T-helper 17 cell (primary cell): ENCODE measurements at places on chromosomes 6 and 20.
A peak's percentile ranks its signal among the peaks of the same experiment; 100 is the strongest.

DNA sequence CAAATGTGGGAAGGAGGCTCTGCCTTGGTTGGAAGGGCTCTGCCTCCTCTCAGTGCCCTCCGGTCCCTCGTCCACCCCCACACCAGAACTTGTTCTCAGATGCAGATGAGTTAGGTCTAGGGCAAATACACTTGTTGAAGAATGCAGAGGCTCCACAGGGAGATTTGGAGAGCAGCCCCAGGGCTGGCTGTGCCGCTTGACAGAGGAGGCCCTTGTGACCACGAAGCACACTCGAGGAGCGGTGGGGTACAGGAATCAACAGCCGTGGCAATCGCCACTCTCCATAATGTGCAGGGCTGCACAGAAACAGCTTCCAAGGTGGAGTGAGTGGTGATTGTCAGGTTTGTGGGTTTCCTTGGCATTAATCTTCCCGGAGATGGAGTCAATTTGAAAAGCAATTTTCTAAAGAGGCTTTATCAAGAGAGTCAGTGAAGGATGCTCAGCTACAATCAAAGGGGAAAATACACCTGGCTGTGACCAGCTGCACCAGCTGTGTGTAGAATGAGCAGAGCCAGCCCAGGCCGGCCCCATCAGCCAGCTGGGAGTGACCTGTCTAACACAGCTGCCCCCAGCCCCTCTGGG is 59.5 kb downstream of the BFSP1 start:
- DNase-seq = no peak

GRCh38 chr6:43454290-43454695 is 1.1 kb downstream of the DLK2 start:
- peak; percentile 46 for DNase-seq

DNA sequence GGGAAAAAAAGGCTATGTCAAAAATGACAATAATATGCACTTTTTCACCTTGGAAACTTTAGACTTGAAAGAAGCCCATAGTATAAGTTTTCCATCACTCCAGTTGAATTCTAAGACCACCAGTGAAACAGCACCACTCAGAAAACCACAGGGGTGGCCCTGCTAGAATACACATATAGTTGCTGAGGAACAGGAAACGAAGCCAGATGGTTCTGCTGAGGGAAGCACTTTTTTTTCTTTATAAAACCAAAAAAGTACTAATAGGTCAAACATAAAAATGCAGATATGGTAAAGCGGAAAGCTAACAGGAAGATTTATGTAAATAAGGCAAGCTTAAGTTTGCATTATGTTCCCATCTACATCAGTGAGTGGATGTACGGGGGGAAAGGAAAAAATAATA is 303.9 kb downstream of the FOXC1 start:
- DNase-seq = no peak

DNA sequence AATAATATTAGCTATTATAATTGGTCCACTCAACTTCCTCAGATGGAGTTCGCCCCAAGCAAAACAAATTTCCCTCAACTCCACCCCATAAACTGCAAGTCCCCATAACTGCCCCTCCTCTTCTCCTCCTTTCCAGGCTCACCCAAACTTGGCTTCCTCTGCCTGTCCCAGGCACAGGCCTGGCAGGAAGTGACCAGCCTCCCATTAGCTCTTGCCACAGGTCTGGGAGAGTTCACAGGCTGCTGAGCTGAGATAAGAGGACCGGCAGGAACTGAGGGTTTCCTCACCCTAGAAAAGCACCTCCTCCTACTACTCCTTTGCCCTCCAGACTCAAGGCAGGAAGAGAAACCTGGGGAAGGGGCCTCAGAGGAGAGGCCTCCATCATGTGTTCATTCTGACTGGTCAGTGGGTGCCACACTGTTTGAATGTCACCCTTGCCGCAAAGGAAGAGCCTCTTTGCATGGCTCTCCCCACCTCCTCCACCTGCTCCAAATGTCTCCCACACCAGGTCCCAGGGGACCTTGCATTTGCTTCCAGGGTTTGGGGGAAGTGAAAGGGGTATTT is 24.5 kb upstream of the SMIM29 start:
- no peak for DNase-seq

- DNase-seq = no peak
These were observed 88.2 kb downstream of the TCP11 start for GRCh38 chr6:35052694-35053565.

DNA sequence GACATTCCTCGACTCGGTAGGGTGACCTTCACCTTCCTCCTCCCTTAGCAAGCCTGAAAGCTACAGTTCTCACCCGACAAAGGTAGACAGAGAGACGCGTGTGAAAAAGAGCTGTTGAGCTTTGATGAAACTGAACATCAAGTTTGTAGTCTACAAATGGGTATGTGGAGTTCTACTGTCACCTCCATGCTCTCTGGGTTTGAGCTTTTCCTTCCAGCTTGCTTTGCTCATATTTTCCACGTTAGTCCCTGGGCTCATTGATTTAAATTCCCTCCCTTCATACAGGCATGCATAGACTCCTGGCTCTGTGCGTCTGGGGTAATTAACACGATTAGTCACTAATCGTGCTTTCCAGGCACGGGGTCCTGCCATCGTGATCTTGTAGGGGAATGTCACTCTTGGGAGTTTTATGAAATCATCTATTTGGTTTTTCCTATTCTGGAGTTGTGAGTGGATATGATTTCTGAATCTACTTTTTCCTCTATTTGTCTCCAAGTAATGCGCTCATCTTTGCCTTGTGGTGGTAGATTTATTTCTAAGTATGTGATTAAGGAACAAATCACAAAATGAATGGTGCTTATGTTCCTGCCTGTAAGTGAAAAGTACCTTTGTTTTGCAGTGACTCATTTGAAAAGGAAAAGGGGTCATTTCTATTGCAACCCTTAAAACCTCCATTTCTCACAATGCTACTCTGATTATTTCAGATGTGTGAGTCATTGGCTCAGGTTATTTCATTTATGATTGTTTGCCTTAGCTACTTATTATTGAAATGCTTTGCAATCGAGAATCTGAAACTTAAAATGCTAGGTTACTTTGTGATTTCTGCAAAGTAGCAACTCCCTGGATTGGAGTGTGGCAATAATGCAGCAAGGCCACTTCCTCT is 154.6 kb downstream of the ZDHHC14 start:
- DNase-seq = no peak

GRCh38 chr6:119314885-119315272 is 34.7 kb downstream of the MAN1A1 start:
- DNase-seq = no peak

GRCh38 chr6:30615958-30616810 is 859 bp downstream of the PPP1R10 start:
- DNase-seq = peak; percentile 24

- no peak for DNase-seq
These were observed 165.9 kb upstream of the IRAK1BP1 start for GRCh38 chr6:78701407-78701806.

DNA sequence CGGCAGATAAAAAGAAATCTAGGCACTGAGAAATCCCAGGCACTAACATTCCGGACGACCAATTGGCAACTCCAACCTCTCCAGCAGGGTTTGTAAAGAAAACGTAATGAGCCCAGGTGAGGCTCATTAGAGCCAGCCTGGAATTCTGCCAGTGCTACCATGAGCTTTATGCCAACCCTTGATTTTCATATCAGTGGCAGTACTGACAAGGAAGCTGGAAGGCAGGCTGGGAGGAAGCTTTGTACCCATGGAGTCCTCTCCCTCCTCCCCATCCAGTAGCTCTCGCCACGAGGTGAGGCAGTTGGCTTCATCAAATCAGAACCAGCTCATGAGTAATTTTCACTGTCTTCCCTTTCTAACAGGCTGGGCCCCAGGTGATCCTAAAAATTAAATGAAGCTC is 250.2 kb downstream of the ZNF217 start:
- DNase-seq = no peak
